ENCODE measurements at places on chromosomes 5 and 9. TPM values are rescaled to one million over a fixed set of nuclear protein-coding genes. Genes with fewer than 3 reads are reported as not detected.

ADRB2 gene
- 2.4 TPM for polyA plus RNA-seq

CENPH gene
- polyA plus RNA-seq: 3.1 TPM

ENTREP1 gene
- polyA plus RNA-seq: 14.7 TPM

ITGA1 gene
- polyA plus RNA-seq: 6.6 TPM

FBN2 gene
- polyA plus RNA-seq: 1.5 TPM

GMCL2 gene
- polyA plus RNA-seq: not detected

TOR2A gene
- 3.7 TPM for polyA plus RNA-seq

PNPLA7 gene
- 5.5 TPM for polyA plus RNA-seq

BHMT2 gene
- 21.8 TPM for polyA plus RNA-seq

IL5 gene
- not detected for polyA plus RNA-seq

PCSK5 gene
- 2.6 TPM for polyA plus RNA-seq

OSTF1 gene
- 33.8 TPM for polyA plus RNA-seq

IFNE gene
- not detected for polyA plus RNA-seq

CLINT1 gene
- 27.0 TPM for polyA plus RNA-seq

HAVCR2 gene
- 1.8 TPM for polyA plus RNA-seq

CDH9 gene
- polyA plus RNA-seq: not detected

LPAR1 gene
- 14.2 TPM for polyA plus RNA-seq

RGS7BP gene
- 1.0 TPM for polyA plus RNA-seq

OR1Q1 gene
- polyA plus RNA-seq: not detected

ANKRD31 gene
- 0.05 TPM for polyA plus RNA-seq

COL15A1 gene
- 22.5 TPM for polyA plus RNA-seq

GPRIN1 gene
- polyA plus RNA-seq: 0.23 TPM

DENND1A gene
- 11.4 TPM for polyA plus RNA-seq

FRMPD1 gene
- 0.59 TPM for polyA plus RNA-seq

MTREX gene
- 22.2 TPM for polyA plus RNA-seq

KCNV2 gene
- not detected for polyA plus RNA-seq

SNCAIP gene
- polyA plus RNA-seq: 1.2 TPM

CCDC152 gene
- 2.9 TPM for polyA plus RNA-seq

SERINC5 gene
- polyA plus RNA-seq: 3.5 TPM

ST8SIA4 gene
- polyA plus RNA-seq: 0.84 TPM

IL9 gene
- not detected for polyA plus RNA-seq

ZBED3 gene
- 5.7 TPM for polyA plus RNA-seq

PLPP7 gene
- polyA plus RNA-seq: 160 TPM

ELAVL2 gene
- 0.07 TPM for polyA plus RNA-seq

RNF180 gene
- 5.3 TPM for polyA plus RNA-seq

CXCL14 gene
- 4.5 TPM for polyA plus RNA-seq

BTNL8 gene
- 0.16 TPM for polyA plus RNA-seq

KCNMB1 gene
- 1.3 TPM for polyA plus RNA-seq

CACNA1B gene
- polyA plus RNA-seq: 0.05 TPM

PRUNE2 gene
- polyA plus RNA-seq: 11.7 TPM

DBH gene
- polyA plus RNA-seq: 0.05 TPM

Measured in right cardiac atrium (tissue), 5 donors.